ENCODE measurements at places on chromosomes 7 and 10. TPM values are rescaled to one million over a fixed set of nuclear protein-coding genes. Genes with fewer than 3 reads are reported as not detected.

DNA sequence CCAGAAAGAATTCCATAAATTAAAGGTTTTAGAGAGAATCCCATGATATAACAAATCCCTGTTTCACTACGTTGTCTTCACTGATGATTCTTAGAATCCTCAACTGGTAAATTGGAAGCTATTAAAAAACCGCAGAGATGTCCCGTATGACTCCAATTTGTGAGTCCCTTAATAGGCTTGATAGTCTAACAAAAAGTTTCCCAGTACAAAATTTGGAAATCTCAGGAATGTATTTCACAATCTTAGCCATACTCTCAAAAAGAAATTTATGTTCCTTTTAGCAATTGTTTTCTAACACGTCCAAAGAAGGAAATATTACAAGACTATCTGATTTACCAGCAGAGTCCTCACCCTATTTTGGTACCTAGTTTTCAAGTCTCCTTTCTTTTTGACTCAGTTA lies 2.5 kb downstream of the TES start:
- no peak for DNase-seq

DNA sequence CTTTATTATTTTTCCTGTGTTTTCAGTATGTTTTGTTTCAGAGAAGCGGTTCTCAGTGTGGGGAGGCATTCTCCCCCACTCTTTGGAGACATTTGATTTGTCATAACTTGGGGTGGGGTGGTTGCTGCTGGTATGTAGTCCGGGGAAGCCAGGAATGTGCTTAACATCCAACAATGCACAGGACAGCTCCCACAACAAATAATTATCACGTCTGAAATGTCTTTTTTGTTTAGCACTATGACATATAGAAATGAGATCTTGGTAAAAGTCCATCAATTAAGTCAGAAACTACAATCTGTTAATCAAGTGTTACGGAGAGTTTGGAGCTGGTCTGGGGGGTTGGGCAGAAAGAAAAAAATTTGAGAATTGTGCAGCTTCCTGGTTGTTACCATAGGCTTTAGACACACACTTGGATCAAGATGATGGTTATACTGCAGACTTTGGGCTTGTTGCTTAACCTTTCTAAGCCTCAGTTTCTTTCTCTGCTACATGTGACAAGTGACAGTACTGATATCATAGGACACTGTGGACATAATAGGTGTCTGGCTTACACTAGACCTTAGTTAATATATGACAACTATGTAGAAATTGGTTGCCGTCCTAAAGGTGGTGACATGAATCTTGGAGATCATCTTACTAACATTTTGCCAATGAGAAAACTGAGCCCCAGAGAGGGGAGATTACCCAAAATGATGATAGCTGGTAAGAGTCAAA lies 113.7 kb downstream of the LRMDA start:
- DNase-seq = no peak

- DNase-seq = no peak
These were observed 61.9 kb downstream of the KLHDC10 start for GRCh38 chr7:130131964-130132875.

OLAH gene
- not detected for total RNA-seq

ACTL6B gene
- total RNA-seq = not detected

IGF2BP3 gene
- 0.73 TPM for total RNA-seq
